ENCODE measurements at places on chromosomes 3 and 15.

DNA sequence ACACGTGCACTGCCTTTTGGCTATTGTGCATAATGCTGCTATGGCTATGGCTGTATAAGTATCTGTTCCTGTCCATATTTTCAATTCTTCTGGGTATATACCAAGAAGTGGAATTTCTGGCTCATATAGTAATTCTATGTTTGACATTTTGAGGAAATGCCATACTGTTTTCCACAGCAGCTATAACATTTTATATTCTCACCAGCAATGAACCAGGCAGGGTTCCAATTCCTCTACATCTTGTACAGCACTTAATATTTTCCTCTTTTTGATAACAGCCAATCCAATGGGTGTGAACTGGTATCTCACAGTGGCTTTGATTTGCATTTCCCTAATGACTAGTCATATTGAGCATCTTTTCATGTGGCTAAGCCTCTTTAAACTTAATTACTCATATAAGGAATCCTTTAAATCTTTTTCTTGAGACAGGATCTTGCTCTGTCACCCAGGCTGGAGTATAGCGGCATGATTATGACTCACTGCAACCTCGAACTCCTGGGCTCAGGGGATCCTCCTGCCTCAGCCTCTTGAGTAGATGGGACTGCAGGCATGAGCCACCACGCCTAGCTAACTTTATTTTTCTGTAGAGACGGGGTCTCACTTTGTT, 38.1 kb upstream of the IGDCC4 start:
- DNase-seq, result no peak

GRCh38 chr15:36430726-36431265, 148.6 kb upstream of the CDIN1 start:
- DNase-seq, result no peak

- no peak for DNase-seq
These were observed 45.0 kb downstream of the SPSB4 start for GRCh38 chr3:141096164-141096563.

DNA sequence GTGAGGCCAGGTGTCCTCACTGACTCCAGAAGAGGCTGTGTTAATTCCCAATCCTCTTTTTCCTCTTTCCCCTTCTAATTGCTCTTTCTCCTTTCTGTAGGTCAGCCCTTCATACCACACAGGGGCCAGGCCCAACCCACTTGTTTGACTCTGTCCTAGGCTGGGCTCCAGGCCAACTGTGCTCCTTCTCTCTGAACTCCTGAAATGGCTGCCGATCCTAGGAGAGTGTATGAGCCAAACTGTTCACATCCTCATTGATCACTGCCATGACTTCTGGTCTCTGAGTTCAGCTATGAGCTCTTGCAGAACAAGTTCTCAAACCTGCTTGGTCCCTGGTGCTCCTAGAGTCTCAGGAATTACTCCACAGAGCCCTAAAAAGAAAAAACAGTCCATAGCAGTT, 145.1 kb downstream of the VGLL4 start:
- no peak for DNase-seq

DNA sequence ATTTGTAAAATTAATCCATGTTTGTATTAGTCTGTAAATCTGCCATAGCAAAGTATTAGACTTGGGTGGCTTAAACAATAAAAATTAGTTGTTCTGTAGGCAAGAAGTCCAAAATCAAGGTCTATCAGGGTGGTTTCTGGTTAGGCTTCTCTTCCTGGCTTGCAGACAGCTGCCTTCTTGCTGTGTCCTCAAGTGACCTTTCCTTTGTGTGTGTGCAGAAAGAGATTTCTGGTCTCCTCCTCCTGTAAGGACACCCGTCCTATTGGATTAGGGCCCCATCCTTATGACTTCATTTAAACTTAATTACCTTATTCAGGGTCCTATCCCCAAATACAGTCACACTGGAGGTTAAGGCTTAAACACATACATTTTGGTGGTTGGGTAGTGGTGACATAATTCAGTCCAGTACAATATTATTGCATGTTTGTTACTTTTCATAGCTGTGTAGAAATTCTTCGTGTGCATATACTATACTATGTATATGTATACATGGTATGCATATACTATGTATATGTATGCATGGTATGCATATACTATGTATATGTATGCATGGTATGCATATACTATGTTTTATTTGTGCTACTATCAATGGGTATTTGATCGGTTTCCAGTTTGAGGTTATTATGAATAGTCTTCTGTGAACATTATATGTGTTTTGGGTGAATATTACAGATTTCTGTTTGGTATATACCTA, 57.9 kb upstream of the RNU6-1 start:
- peak; percentile 29 for DNase-seq

DNA sequence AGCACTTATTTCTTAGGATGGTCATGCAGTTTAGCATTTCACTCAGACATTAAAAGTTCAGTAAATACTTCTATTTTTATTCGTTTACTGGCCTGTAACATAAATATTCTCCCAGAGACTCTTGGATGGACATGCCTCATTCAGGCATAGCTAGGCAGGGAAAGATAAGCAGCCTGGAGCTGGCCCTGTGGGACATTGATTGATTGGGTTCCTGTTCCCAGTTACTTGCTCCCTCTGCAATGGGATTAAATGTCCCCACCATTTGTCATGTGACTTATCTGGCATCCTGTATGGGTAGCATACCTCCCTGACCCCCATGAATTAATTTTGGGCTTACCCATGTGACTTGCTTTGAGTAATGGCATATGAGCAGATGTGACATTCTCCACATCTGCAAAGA, 2.7 kb upstream of the SCAMP5 start:
- DNase-seq, result no peak

- DNase-seq, result peak; percentile 14
These were observed 369.4 kb upstream of the SLCO3A1 start for GRCh38 chr15:91484141-91484540.

GRCh38 chr15:42491539-42492225, 741 bp upstream of the ZNF106 start:
- DNase-seq, result peak; percentile 60

GRCh38 chr3:170642882-170643601, 57.2 kb upstream of the SLC7A14 start:
- peak; percentile 27 for DNase-seq

GRCh38 chr15:61750271-61751084, 309.8 kb downstream of the VPS13C start:
- peak; percentile 91 for DNase-seq

DNA sequence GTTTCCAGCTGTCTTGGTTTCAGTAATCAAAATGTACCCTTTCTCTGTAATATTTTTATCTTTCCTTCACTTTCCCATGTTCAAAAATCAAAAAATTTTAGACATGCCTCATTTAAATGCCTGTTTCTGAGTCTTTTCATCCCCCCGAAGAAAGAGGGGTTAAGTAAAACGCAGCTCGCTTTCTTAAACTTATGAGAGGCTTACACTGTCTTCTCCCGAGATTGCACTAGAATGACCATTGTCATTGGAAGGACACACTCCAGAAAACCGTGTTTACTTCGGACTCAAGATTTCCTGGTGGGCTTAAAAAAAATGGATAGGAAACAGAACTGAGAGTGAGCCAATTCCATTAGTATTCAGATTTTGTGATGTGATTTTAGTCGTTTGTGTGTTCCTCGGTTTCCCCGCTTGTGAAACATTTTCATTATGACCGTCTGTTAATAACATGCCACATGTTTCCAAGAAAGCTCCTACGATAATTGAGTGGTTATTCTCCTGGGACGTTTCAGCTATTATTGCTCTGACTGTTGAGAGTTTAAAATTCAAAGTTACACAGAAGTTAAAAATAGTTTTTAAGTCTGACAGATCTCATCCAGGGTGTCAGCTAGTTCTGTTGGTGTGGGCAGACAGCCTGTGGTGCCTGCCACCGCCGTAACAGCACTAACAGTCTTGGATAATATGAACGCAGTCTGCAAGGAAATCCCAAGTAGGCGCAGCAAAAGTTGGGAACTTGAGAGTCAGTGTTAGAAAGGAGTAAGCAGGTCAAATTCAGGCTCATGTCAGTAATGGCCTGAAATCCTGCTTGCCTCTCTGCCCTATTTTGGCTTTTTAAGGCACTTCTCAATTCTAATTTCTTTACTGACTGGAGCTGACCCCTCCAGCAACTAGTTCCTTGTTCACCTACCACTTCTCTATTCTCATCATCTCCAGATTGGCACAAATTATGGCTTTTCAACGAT, 1.5 kb downstream of the CRYBG3 start:
- no peak for DNase-seq

GRCh38 chr3:49856181-49857005, at the start of gene TRAIP:
Gene TRAIP, minus strand, starts transcription at chr3:49856564. Its CDS starts 111 bp downstream, at chr3:49856453.
- DNase-seq, result peak; percentile 88

- no peak for DNase-seq
These were observed 12.1 kb downstream of the FYTTD1 start for GRCh38 chr3:197761784-197762183.

All from DMS53 (cell line).